ENCODE measurements at places on chromosomes 13 and 19.

DNA sequence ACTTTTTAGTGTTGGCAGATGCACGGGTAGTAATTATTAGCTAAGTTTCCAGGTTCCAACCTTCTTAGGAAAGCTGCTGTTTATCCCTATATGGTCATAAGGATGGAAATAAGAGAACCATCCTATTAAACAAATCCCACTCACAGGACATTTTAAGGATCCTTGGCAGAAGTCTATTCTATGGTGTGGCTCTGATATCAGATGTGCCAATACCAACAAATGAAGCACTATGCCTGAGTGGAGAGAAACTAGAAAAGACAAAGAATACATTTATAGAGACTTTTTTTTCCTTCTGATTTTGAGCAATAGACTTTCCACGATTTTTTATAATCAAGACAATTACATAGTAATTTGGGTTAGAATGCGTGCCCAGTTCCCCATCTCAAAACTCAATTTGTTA is 12.6 kb downstream of the PCDH17 start:
- no peak for DNase-seq

GRCh38 chr13:66780814-66781213 is 449.3 kb downstream of the PCDH9 start:
- DNase-seq: no peak

DNA sequence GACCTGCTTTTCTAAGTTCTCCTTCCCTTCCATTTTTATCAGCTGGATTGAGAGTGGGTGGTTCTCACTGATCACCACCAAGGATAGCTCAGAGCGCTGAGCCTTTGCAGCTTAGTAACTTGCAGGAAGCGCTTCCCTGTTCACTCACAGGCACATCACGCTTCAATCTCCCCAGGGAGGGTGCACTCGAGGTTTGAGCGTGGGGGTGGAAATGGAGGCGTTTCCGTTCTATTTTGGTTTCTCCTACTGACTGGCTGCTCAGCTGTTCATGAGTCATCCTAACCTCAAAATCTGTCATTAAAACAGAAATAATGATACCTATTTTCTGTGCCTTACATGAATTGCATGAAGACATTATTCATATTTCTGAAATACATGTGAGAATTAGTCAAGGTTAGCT is 292.1 kb downstream of the SPRY2 start:
- peak; percentile 74 for DNase-seq

DNA sequence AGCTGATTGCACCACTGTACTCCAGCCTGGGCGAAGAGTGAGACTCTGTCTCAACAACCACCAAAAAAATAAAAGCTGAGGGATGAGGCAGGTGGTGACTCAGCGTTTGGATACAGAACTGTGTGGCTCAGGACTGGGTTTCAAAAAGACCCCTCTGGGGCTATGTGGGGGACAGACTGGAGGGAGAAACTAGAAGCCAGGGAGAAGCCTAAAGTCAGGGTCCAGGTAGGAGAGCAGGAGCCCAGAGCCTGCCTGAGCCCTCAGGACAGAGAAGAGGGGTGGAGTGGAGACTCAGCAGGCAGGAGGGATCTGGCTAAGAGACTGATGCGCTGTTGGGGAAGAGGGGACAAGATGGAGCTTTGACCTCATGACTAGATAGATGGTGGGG is 1.8 kb upstream of the CD37 start:
- peak; percentile 57 for DNase-seq

GRCh38 chr19:33497131-33497777 is 24.3 kb downstream of the PEPD start:
- no peak for DNase-seq

DNA sequence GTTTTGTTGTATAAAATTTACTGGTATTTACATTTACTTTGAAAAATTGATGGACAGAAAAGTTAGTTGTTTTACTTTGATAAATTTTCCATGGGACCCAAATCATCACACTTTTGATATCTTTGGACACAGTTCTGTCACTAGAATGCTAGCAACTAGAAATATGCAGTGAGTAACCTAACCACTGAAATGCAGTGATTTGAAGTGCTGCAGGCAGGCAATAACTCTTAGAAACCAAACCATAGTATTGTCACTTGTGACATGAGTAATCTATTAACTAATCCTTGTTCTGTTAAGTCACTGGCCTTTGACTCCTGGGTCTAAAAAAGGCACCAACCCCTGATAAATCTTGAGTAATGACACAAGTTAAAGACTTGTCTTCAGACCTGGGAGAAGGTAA is 620.0 kb upstream of the ATXN8OS start:
- no peak for DNase-seq

DNA sequence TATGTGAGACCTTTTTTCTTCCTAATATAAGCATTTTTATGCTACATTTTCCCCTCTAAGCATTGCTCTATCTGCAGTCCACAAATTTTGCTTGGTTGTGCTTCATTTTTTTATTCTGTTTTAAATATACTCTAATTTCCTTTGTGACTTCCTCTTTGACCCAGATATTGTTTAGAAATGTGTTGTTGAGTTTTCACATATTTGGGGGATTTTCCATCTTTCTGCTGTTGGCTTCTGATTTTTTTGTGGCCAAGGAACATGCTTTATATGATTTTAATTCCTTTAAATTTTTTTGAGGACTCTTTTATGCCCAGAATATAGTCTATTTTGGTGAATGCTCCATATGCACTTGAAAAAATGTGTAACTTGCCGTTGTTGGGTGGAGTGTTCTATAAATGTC is 22.9 kb downstream of the UBAC2 start:
- DNase-seq: no peak

DNA sequence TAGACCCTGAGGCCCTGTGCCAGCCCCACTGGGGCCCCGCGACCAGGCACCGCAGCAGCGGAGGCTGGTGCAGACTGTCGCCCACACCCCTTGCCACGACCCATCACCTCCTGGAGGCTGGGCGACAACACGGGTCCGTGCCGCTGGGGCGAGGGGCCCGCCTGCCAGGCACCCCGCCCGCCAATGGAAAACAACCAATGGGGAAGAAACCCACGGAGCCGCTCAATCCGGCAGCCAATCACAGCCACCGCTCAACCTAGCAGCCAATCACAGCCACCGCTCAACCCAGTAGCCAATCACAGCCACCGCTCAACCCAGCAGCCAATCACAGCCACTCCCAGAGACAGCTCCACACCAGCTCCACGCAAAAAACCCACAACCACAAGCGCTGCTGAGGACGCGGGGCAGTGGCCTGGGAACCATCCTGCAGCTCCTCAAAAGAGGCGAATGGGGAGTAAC is 29.7 kb downstream of the GPX4 start:
- DNase-seq: peak; percentile 89

- peak; percentile 96 for DNase-seq
These were observed at the start of gene MYDGF for GRCh38 chr19:4669723-4670480. Gene MYDGF, minus strand, starts transcription at chr19:4670342. Its CDS starts 8 bp downstream, at chr19:4670334.

GRCh38 chr13:45381196-45381595 is 37.0 kb downstream of the SLC25A30 start:
- no peak for DNase-seq

GRCh38 chr13:81872581-81872980 is 1531.7 kb upstream of the SPRY2 start:
- no peak for DNase-seq

DNA sequence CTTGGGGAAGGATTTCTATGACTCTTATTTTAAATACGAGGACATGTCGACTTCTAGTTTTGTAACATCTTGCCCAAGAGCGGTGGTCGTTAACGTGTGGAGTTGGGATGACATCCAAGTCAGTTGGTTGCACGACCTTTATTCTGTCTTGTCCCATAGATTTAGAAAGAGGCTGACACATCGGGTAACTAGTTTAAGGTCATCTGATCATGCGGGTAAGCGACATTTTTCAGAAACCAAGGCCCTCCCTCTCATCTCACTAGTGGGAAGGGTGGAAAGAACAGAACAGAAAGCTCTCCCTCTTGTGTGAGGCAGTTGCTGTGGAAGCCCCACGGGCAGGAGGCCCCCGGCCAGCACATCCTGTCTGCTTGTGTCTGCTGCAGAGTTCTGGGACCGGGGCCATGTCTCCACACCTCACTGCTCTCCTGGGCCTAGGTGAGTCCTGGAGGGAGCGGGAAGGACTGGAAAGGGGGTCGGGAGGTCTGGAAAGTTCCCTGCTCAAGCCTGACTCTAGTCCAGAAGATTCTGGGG is at the start of gene LAIR2:
LAIR2 (plus strand) TSS at position 314 of the 531 bp plus-strand sequence; CDS start at position 402, 88 bp downstream.
- DNase-seq: no peak

- DNase-seq: no peak
These were observed 8.9 kb downstream of the ACTN4 start for GRCh38 chr19:38656171-38656981.

Measured in activated CD8-positive, alpha-beta memory T cell treated with anti-CD3 and anti-CD28 coated beads, Interleukin-2, amount 50 U/mL, for 48 hours (primary cell).